ENCODE measurements at places on chromosomes 5 and 9.

GRCh38 chr9:75483636-75484035 lies 395.3 kb downstream of the OSTF1 start:
- DNase-seq = no peak

DNA sequence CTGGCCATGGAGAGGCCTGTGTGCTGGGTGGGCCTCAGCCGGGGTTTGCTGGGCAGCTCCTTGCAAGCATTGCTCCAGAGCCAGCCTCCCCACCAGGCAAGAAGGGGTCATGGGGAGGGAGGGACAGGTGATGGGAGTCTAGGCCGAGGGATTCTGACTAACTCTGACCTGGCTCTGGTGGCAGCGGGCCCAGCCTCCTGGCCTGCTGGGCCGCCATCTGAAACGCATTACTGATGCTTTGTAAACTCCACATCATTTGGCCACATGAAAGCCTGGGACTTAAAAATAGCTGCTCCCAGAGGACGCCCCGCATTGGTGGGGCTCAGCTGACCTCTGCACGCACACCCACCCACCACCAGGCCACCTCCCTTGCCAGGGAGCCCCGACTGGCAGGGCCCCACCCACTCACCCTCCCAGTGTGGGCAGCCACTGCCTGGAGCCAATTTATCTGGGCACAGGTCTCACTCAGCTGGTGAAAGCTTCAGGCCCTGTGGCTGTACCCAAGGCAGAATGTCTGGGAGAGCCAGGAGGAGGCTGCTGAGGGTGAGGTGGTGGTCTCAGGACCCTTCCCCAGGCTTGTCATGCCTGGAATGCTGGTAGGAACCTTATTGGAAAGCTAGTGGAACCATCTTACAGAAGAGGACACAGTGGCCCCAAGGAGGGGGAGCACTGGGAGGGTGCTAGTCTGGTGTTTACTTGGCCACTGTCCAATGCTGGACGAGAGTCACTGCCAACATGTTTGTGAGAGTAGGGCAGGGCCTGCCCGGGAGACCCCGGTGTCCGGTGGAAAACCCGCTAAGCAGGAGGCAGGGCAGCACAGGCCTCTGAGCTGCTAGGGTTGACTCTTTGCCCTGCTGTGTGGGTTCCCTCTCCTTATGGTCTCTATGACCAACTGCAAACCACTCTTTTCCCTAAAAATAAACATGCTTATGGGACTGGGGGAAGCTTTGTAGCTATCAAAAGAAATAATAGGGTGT lies 10.8 kb downstream of the TCF7 start:
- DNase-seq = no peak

DNA sequence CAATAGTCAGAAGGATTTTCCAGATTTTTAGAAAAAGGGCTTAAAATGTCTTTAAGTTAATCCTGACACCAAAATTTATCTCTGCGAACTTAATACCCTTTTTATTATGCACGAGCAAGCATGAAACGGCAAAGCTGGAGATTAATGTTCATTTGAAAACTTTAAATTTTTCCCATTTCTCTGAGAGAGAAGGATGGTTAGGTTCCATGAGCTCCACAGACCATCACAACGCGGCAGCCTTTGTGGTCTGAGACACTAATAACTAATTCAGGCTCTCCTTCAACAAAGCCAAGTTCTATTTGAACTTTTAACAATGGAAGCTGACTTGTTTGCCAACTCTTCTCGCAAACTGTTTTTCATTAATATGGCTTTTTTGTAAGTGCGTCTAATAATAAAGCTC lies 94.7 kb downstream of the MYO10 start:
- no peak for DNase-seq

DNA sequence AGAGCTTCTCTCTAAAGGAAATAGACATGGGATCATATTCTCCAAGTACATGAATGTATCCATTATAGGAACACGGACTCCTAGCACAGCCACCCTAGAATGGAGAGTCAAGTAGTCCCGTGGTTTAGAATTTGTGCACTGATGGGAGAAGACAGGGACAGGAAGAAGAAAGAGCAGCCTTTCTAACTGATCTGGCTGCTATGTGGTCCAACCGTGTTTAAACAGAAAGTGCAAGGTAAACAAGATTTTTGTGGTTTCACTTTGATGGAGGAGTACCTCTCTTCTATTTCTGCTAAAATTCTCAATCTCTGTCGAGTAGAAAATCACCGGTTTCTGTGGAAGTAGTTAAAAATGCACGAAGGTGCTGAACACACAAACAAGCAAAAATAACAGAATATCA lies 171.3 kb downstream of the ST8SIA4 start:
- DNase-seq = no peak

GRCh38 chr9:127905004-127905728 lies 5.8 kb upstream of the ST6GALNAC6 start:
- DNase-seq = no peak

DNA sequence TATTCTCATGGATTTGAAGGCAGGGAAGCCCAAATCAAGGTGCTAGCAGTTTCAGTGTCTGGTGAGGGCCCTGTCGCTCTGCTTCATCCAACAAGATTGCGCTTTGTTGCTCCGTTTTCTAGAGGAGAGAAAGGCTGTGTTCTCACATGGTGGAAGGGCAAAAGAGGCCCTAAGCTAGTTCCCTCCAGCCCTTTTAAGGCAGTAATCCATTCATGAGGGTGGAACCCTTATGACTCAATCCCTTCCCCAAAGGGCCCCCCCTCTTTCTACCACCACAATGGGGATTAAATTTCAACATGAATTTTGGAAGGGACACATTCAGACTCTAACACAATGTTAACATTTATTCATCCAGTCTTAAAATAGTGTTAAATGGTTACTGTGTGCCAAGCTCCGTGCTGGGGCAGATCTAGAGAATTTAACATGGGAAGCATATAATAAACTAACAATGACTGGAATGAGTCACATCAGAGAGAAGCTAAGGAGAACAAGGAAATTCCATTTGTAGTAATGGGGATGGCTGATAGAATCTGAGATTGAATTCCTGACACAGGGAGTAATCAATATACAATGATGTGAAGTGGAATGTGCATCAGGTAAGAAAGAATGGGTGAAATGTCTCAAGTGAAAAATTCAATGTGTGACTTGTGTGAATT lies 382.8 kb upstream of the ZNF608 start:
- DNase-seq = no peak

DNA sequence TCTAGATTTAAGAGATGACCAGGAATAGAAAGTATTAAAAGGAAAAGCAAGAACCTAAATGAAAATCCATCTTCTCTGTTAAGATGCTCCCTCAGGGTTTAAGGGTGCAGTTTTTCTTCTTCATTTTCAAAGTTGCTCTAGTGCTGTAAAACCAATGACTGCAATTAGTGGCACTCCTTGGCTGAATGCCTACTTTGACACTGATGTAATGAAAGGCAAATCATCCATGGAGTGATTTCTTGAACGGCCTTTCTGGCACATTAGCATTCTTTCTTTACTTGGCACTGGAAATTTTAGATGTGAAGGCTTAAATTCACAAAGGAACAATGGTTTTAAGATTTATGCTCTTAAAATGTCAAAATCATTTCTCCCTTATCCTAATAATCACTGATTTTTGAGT lies 19.3 kb upstream of the ISCA1 start:
- DNase-seq = no peak

DNA sequence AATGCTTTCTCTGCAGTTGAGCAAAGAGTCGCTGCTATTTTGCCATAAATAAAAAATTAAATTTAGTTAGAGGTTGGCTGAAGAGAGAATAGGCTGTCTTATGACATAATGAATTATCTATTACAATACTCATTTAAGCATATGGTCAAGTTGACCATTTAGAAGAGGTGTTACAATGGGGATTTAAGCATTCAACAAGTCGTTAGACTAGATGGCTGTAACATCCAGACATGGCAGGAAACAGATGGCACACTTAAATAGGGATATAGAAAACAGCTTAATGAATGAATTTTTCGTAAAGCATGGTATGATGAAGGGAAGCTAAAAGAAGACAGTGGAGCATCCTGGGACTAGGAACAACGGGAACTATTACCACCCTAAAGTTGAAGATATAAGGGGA lies 160.3 kb upstream of the PTPRD start:
- DNase-seq = no peak

- DNase-seq = no peak
Observed at GRCh38 chr9:133514460-133515239, 10.1 kb downstream of the MYMK start.

GRCh38 chr9:12539580-12539975 lies 153.6 kb upstream of the TYRP1 start:
- no peak for DNase-seq

- DNase-seq = no peak
Observed at GRCh38 chr9:17509701-17510100, 69.2 kb upstream of the SH3GL2 start.

GRCh38 chr5:43993634-43994351 lies 390.8 kb downstream of the NNT start:
- no peak for DNase-seq

GRCh38 chr5:129906177-129906887 lies 2.1 kb downstream of the CHSY3 start:
- no peak for DNase-seq

DNA sequence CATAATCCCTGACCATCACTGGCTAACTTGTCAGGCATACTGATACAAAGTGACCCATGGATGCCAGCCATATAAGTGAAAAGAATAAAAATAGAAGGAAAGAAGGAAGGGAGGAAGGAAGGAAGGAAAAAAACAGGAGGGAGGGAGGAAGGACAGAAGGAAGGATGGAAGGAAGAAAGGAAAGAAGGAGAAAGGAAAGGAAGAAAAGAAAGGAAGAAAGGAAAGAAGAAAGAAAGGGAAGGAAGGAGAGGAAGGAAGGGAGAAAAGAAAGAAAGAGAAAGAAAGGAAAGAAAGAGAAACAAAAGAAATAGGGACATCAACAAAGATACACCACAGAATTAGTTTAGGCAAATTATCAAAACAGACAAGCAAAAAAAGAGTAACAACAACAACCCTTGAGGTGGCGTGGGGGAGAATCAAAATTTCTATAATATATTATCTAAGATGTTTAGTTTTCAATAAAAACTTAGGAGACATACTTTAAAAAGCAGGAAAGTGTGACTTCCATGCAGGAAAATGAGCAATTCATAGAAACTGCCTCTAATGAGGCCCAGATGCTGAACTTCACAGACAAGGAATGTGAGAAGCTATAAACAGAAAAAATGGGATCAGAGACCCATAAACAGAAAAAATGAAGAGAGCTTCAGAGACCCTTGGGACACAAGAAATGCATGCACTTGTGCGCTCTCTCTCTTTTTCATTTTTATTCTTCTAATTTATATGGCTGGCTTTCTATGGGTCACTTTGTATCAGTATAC lies 96.1 kb upstream of the NFIL3 start:
- no peak for DNase-seq

- DNase-seq = no peak
Observed at GRCh38 chr5:67350618-67351201, 154.1 kb upstream of the CD180 start.

- DNase-seq = no peak
Observed at GRCh38 chr9:136944212-136944518, 373 bp downstream of the FBXW5 start.

GRCh38 chr5:171162165-171162564 lies 146.9 kb upstream of the TLX3 start:
- DNase-seq = no peak

DNA sequence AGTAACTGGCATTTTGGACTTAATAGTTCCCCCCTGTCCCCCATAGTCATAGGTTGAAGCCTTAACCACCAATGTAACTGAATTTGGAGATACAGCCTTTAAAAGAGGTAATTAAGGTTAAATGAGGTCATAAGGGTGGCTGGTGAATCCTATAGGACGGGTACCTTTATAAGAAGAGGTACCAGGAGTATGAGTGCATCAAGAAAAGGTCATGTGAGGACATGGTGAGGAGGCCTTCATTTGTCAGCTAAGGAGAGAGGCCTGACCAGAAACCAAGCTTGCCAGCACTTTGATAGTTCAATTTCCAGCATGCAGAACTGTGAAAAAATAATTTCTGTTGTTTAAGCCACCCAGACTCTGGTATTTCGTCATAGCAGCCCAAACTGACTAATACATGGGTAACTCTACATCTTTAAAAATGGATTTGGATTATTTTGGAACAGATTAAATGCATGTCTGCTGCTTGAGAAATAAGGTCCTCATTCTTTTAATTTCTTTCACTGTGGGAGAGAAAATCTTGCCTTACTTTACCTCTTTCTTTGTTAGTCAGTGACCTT lies 9.7 kb downstream of the RASA1 start:
- no peak for DNase-seq

DNA sequence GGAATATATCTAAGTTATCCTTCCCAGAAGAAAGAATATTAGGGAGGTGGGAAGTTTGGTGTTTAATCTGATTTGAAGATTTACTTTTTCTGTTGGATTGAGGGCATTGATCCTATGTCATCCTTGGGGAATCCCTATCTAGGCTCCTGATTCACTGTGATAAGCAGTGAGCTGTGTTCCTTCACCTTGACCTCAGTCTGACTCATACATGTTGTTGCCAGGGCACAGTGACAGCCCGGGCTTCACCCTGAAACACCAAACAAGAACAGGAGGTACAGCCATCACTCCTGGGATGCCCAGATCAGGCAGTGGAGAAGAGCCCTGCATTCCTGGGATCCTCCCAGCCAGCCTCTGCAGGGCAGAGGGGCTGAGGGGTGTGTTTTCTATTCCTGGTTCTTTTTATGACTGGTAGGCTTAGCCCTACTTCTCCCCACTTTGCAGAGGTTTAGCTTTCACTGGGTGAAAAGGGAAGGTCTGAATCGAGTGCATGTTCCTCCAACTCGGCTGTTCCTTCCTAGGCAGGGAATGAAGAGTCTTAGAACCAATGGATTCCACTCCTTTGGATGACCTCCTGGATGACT lies 3.1 kb upstream of the FAM53C start:
- DNase-seq = no peak

- DNase-seq = no peak
Observed at GRCh38 chr5:168073311-168073710, 218.1 kb upstream of the WWC1 start.

DNA sequence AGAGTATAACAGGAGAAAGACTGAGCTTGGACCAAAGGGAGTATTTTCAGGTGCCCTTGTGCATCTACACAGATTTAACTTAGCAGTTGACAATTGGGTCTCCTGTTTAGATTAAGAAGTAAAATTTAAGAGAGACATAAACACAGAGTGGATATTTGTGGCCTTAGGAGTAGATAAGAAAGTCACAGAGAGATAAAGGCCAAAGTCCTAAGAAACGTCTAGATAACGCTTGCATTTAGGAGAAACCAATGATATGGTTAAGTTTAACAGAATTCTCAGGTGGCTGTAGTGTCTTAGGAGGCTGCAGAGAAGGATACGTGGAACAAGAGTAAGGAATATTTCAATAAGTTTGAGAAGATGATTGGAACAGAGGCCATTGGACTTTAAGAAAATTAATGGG lies 155.0 kb upstream of the DAB2 start:
- no peak for DNase-seq

GRCh38 chr5:157253547-157253946 lies 12.4 kb upstream of the CYFIP2 start:
- no peak for DNase-seq

- DNase-seq = no peak
Observed at GRCh38 chr5:95057615-95058014, 227.3 kb downstream of the MCTP1 start.

- no peak for DNase-seq
Observed at GRCh38 chr5:83636156-83636555, 84.5 kb downstream of the HAPLN1 start.
